GM13976 (cell line): ENCODE measurements at places on chromosomes 7 and 10.

GRCh38 chr7:100674411-100675104, 1.0 kb downstream of the GNB2 start:
- DNase-seq: no peak

DNA sequence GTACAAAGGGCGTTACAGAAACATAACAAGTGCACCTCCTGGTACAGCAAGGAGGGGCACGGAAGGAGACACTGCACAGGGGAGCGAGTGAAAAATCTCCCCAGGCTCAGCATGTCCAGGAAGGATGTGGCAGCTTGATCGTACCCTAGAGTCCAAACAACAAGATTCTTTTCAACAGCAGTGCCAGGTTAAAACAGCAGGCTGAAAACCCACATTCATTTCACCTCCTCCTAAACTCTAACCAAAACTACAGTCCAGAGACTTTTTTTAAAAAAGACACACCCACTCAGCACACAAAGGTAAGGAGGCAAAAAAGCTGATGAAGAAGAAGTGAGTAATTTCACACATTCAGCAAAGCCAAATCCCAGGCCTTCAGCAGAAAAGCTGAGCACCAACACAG, 138.8 kb downstream of the SFMBT2 start:
- no peak for DNase-seq

- DNase-seq: peak; percentile 28
These were observed 938 bp upstream of the CADPS2 start for GRCh38 chr7:122887198-122887597.

DNA sequence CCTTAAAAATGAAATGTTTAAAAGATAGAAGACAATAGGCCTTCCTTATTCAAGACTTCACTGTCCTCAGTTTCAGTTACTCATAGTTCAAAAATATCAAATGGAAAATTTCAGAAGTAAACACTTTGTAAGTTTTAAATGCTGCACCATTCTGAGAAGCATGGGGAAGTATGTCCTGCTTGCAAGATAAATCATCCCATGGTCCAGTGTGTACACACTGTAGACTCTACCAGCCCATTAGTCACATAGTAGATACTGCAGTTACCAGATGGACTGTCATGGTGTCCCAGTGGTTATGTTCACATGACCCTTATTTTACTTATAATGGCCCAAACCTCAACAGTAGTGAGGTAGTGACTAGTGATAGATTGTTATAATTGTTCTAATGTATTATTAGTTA, 69.5 kb downstream of the PTPN12 start:
- no peak for DNase-seq

DNA sequence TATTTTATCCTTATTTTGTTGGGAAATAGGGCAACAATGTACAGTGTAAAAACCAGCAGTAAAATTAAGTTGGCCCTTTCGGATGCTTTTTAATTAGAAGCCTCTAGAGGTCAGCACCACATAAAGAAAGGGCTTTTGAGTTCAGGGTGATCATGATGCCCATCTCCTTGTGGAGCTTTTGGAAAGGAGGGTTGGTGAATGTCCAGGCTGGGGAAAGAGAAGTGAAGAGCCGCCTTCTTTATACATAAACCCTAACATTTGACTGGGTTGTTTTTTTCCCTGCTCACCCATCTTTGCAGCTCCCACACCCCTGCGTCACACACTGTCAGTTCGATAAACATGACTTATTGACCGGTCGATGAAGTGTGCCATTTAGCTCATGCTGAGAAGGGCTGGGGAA, 29.8 kb downstream of the MTURN start:
- DNase-seq: peak; percentile 56

DNA sequence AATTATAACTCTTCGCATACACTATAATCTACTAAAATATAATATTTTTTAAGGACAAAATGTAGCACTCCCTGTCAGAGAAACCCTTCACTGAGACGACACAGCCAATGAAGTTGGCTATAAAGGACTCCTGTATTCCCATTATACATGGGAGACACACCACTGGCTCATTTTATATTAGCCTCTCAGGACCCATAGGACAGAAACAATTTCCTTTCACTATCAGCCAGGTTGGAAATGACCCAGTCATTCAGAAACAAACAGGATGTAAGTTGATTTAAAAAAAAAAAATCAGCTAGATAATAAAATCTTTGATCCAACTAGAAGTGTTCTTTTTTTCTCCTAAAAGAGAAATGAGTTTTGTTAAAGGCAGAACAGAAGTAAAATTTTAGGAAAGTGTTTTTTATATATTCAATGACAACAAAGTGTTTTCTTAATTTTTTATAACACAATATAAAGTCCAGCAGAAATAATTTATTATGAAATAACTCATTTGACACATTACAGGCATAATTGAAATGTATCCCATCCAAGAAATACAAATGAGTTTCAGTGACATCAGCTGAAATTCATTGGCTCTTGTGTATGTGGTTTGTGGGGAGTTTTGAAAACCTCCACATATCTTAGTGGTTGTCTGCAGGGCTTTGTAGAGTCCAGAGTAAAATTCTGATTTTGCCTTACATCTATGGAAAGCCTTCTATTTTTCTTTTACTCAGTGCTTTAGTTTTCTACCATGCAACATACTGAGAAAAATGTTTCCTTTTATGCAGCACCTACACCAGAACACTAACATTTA, 64.1 kb downstream of the CTTNBP2 start:
- DNase-seq: no peak

GRCh38 chr10:3874990-3875841, 90.2 kb upstream of the KLF6 start:
- DNase-seq: peak; percentile 60

GRCh38 chr7:29853072-29853471, 46.8 kb downstream of the WIPF3 start:
- no peak for DNase-seq

GRCh38 chr7:145106001-145106400, 270.1 kb upstream of the TPK1 start:
- no peak for DNase-seq

GRCh38 chr10:113999531-113999930, 44.1 kb upstream of the ADRB1 start:
- DNase-seq: no peak

- DNase-seq: no peak
These were observed 255.0 kb downstream of the BICC1 start for GRCh38 chr10:58767652-58768051.

DNA sequence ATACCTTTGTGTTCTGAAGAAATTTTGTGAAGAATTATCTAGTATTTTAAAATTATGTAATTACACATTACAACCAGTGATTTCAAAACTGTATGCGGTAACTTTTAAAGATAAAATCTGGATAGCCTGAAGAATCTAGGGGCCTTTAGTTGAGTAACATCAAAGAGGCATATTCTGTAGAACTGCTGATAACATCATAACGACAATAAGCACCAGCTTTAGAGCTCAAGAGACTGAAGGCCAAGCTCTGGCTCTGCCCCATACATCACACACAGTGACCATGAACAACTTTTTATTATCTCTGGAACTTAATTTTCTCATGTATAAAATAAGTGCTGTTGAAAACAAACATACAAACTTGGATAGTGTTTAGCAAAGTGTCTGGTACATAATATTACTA, 121.1 kb upstream of the RHOBTB1 start:
- DNase-seq: no peak

DNA sequence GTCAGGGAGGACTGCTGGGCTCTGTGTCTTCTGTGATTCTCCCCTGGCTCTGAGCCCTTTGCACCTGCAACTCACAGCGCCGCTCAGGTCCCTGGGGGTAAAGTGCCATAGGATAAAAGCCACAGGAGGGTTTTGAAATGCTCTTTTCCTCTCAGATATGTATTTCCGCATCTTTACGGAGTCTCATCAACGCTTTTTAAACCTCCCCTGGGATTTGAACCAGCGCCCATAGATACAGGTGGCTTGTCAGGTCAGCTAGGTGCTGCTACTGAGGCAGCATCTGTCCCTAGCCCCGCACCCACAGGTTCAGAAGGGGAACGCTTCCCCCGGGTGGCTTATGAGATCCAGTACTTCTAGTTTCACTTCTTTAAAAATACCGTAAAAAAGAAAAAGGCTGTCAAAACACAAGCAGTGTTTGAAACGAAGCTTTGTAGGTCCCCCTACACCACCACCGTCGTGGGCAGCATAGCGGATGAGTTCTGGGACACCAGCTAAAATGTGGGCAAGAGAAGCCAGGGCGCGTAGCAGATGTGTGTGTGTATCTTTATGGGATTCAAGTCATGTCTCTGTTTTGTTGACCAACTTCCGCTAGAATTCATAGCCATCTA, 173.5 kb downstream of the CUX1 start:
- DNase-seq: peak; percentile 78

GRCh38 chr7:141433698-141434097, 117.5 kb upstream of the AGK start:
- no peak for DNase-seq

- no peak for DNase-seq
These were observed 203.4 kb upstream of the BMPER start for GRCh38 chr7:33701927-33702326.

DNA sequence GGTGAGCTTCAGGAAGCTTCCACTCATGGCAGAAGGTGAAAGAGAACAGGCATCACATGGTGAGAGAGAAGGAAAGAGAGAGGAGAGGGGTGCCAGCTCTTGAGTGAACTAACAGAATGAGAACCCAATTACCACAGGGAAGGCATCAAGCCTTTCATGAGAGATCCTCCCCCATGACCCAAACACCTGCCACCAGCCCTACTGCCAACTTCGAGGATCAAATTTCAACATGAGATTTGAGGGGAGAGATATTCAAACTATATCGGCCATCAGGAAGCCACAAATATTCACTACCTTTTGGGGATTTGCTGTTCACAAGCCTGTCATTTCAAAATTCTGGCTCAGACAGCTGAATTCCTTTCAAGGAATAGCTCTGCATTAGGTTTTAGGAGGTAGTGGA, 39.9 kb upstream of the SMNDC1 start:
- DNase-seq: no peak

DNA sequence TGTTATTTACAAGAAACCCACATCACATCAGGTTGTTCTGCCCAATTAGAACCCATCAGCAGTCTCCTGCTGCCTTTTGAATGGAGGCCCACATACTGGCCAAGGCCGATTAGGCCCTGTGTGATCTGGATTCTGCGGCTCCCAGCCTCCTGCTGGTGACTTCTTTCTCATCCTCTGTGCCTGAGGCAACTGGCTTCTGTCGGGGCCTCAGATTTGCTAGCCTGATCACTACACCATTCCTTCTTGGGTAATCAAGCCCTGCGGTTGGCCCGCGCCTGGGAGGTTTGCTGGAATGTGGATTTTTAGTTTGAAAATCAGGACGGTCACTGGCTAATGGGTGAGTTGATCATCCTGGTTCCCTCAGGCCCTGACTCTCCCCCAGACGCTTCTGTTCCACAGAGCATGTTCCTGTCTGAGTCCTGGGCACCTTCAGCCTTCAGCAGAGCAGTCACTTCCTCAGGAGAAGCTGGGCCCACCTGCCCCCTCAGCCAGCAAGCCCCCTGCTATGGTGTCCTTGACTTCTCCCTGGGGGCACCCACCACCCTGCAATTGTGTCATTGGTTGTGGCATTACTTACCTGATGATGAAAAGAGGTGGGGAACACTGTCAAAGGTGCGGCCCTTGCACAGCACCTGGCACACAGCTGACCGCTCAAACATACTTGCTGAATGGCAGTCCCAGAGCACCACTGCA, 207.6 kb downstream of the PHTF2 start:
- no peak for DNase-seq
